ENCODE measurements at places on chromosomes 16 and 17.

- DNase-seq: peak; percentile 67
Measured at GRCh38 chr17:50114849-50115357, 15.1 kb downstream of the SAMD14 start.

GRCh38 chr17:76966016-76966415 lies 97.8 kb downstream of the MGAT5B start:
- DNase-seq: no peak

GRCh38 chr17:79948406-79948944 lies 87.2 kb downstream of the TBC1D16 start:
- no peak for DNase-seq

- peak; percentile 47 for DNase-seq
Measured at GRCh38 chr16:56628486-56629350, 3.1 kb downstream of the MT1E start.

DNA sequence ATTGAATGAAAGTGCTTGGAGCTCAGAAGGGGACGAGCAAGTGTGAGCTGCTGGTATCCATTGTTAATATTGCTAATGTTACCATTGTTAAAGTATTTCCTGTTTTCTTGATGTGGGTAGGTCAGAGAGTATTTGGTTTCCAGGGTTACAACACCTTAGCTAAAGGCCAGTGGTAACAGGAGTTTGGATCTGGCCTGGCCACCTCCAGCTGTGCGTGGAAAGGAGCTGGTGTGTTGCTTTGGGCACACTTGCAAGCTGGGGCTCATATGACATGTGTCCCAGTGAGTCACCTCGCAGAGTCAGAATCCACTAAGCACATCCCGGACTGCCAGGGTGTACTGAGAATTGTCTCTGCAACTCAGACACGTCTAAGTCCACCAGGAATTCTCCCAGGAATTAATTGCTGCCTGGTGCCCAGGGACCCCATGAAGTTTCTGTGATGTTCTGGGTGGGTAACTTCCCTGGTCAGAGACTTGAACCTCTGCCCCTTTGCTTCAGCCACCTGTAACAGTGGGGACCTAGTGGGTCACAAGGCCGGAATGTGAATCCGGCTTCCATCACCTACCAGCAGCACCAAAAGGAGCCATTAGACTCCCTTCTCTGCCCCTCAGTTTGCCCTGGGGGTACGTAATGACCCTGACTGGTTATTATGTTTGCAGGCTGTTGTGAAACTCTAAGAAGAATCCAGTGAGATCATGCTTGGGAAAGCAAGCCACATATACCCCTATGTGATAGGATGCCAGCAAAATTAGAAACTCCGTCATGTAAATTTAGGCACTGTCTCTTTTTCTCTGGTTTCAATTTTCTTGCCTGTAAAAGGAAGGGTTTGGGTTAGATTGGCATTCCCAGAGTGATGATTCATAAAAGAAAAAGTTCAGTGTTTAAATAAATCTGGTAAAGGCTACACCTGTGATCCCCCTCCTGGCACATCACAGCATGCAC lies 12.8 kb downstream of the SLC6A2 start:
- DNase-seq: peak; percentile 63

- DNase-seq: no peak
Measured at GRCh38 chr17:57309479-57309878, 53.2 kb downstream of the MSI2 start.

- peak; percentile 92 for DNase-seq
Measured at GRCh38 chr16:56519459-56520250, at the start of gene BBS2. TSS of gene BBS2 (minus strand) at chr16:56520024. CDS start at chr16:56519862, 162 bp downstream.

DNA sequence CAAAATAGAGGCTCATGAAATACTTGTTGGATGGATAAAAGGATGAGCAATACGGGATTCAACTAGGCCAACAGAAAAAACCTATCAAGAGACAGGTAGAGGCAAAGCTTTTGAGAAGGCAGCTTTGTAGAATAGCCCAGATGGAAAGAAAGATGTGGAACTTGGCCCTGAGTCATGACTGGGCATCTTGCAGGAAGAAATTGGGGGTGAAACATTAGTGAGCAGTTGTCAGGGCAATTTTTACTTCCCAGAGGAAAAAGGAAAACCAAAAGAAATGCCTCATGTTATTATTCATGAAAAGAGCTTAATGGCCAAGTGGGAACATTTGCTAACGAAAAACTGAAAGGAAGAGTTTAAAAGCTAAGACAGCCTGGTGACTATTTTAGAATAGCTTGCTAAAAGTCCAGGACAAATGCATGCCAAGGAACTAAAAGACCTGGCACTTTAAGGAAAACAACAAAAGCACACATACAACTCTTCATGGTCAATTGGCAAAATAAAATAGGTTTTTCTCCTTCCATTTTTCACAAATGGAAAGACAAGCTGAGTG lies 180.1 kb downstream of the HS3ST3A1 start:
- DNase-seq: no peak

DNA sequence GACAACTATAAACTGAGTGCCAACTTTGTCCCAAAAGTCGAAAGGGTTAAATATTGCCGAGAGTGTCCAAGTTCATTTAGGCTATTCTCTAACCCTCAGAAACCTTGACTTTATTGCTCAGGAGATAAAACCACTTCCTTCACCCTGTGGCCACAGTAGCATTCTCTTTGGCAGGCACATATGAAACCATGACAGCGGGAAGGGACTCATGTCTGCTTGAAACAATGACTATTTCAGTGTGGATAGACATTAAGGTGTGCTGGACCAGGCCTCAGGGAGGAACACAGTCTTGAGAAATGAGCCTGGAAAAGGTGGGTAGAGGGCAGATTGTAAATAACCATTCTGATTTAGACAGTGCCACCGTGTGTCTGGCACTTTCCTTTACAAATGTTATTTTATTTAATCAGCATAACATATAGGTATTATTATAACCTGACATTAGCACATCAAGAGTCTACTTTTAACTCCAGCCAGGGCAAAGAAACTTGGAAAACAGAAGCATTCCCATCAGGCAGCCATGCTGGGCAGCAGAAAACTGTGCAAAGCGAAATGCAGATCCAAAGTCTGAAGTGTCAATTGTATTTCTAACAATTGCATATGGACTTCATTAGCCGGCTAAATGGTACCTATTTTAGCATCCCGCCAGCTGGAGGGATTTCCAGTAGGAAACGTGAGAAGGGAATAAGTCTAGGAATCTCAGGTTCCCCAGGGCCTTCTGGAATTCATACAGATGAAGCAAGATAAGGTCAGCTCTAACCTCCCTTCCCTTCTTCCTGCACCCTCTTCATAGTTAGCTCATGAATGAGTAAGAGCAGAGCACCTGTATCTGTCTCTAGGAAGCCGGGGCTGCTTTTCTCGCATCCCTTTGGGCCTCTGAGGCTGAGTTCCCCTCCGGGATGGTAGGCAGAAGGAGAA lies 212.8 kb upstream of the ELAC2 start:
- no peak for DNase-seq
